Right ventricle myocardium inferior (tissue), 1 donor: ENCODE measurements at places on chromosomes 16 and 17.

- DNase-seq, result no peak
Measured at GRCh38 chr17:32019228-32019627, 12.0 kb downstream of the LRRC37B start.

- no peak for DNase-seq
Measured at GRCh38 chr17:4898351-4898750, 985 bp upstream of the C17orf107 start.

- no peak for DNase-seq
Measured at GRCh38 chr17:67833134-67833533, 7.8 kb downstream of the BPTF start.

- DNase-seq, result no peak
Measured at GRCh38 chr17:47643116-47643515, 6.6 kb upstream of the KPNB1 start.

GRCh38 chr17:45310380-45311324 is 6.2 kb downstream of the MAP3K14 start:
- no peak for DNase-seq

DNA sequence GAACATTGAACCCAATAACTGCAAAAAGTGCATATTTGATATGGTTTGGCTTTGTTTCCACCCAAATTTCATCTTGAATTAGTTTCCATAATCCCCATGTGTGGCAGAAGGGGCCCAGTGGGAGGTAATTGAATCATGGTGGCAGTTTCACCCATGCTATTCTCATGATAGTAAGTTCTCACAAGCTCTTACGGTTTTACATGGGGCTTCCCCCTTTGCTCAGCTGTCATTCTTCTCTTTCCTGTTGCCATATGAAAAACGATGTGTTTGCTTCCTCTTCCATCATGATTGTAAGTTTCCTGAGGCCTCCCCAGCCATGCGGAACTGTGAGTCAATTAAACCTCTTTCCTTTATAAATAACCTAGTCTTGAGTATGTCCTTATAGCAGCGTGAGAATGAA is 127.6 kb downstream of the CHD9NB start:
- DNase-seq, result no peak

DNA sequence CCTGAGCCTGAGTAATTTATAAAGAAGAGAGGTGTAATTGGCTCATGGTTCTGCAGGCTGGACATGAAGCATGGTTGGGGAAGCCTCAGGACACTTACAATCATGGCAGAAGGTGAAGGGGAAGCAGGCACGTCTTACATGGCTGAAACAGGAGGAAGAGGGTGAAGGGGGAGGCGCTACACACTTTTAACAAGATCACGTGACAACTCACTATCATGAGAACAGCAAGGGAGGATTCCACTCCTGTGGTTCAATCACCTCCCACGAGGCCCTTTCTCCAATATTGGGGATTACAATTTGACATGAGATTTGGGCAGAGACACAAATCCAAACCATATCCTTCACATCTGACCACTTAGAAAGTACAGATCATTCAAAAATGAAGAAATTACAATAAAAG is 110.6 kb upstream of the SHISA6 start:
- no peak for DNase-seq

GRCh38 chr17:51159604-51160003 is 6.2 kb downstream of the NME1 start:
- no peak for DNase-seq

DNA sequence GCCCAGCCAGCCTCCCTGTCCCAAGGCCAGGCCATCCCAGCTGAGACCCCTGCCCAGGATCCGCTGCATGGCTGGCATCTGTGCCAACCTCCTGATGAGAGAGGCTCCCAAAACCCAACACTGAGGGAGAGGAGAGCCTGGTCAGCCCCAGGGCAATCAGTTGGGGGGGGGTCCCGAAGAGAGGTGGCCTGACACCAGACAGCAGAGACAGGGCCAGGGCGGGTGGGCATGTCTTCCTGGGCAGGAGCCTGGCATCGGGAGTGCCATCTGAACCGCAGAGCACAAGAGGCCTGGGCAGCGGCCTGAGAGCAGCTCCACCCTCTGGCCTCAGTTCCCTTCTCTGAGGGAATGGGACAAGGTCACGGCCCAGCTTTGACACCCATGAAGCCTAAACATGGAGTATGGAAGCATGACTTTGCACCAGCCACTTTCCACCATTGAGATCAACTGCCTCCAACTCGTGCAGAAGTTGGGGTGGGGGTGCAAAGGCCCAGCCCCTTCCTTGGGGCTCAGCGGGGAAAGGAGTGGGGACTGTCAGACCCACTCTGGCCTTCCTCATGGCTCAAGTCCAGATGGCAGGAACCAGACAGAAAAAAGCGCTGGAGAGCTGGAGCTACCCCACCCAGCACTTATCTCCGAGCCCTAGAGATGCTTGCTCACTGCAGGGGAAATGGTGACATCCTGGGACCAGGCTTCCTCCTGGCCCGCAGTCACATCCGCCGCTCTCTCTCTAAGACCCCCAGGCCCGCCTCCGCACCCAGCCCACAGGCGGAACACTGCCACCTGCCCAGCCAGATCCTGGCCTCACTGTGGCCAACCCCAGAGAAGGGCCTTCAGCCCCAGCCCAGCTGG is 9.7 kb downstream of the RHBDF2 start:
- peak; percentile 79 for DNase-seq

- DNase-seq, result no peak
Measured at GRCh38 chr17:78672871-78673371, 95.7 kb upstream of the DNAH17 start.

DNA sequence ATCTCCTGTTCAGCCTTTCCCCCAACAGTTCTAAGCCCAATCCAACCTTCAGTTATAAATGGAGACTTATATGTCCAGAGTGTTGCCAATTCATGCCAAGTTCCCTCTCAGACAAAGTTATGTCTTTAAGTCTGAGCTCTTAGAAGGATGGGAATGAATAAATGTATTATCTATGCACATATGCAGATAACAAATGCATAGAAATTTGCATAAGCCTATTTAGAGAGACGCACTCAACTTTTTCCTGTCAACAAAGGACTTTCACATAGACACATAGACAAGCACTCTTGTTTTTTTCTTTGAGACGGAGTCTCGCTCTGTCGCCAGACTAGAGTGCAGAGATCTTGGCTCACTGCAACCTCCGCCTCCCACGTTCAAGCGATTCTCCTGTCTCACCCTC is 95.1 kb downstream of the SOX9 start:
- no peak for DNase-seq

GRCh38 chr16:54175552-54176375 is 110.8 kb downstream of the IRX3 start:
- DNase-seq, result no peak

- no peak for DNase-seq
Measured at GRCh38 chr17:80751946-80752581, 207.4 kb downstream of the RPTOR start.

DNA sequence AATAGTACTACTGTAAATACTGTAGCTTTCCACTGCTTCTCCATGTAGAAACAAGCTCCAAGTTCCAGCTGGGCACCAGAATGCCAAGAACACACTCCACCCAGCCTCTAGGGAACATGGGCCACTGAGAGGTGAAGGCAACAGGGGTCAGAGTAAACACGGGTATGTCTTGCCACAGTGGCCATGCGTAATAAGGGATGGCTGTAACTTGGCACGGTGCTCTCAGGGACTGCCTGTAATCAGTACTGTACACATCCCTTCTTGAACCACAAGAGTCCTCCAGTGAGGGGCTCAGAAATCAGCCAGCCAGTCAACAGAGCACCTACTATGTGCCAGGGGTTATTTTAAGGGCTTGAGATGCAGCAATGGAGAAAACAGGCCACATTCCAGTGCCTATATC is 10.8 kb downstream of the LRRC59 start:
- DNase-seq, result no peak

DNA sequence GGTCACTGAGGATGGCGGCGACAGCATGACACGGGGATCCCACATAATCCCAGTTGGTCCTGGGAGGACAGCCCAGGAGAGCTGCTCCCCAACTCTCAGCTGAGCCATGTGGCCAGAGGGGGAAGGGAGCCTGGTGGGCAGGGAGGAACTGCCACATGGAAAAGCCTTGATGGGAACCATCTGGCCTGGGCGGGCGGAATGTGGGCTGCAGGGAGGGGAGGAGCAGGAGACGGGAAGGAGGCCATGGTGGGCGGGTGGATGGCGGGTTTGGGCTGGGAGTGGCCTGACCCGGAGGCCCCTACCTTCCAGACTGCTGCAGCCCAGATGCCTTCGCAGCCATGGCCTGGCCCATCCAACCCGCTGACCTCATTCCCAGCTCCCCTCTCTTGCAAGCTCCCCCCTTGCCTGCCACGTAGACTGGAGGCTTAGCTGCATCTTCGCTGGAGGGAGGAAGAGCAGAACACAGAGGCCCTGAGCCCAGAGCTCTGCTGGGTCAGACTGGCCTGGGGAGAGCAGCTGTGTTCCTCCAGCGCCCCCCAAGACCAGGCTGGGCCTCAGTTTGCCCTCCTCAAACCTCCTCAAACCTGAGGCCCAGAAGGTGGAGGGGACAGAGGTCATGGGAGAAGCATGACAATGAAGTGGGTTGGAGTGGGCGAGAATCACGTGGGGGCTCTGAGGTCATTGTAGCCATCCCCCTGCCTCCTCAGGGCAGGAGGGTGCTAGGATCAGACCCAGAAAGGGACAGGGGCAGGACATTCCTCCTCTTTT is 8.2 kb upstream of the COL1A1 start:
- peak; percentile 93 for DNase-seq

GRCh38 chr16:49510654-49511305 is 137.2 kb downstream of the C16orf78 start:
- no peak for DNase-seq

DNA sequence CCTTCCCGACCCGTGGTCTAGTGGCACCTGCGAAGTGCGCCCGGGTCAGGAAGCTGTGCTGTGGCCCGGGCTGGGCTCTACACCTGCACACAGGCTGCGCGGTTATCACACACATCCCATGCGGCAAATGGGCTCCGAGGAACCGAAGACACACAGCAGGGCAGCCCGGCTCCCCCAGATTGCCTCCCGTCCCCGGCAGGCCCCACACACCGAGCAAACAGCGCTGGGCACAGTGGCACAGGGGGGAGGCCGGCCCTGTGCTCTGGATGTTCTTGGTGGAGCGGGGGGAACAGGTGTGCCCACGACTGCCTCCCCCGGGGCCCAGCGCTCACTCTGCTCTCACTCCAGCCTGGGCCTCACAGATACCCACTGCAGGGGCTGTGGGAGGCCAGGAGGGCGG is 28.9 kb upstream of the PABPN1L start:
- no peak for DNase-seq

- no peak for DNase-seq
Measured at GRCh38 chr16:11533588-11533987, 53.1 kb downstream of the LITAF start.

DNA sequence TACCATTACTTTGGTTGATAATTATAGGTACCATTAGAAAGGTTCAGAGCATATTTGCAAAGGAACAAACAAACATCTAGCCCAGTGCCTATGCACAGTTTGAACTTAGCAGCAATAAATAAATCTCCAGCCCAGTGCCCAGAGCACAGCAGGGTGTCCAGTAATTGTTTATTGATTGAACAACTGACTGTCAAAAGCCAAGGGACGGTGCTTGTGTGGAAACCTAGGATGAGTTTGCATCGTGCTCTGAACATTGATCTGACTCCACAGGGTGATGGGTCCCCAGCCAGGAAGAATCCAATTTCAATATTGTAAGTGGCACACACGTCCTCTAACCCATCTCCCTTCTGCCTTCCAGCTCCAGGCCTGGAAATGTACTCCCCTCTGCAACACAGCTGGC is 625.5 kb upstream of the C16orf82 start:
- DNase-seq, result no peak

DNA sequence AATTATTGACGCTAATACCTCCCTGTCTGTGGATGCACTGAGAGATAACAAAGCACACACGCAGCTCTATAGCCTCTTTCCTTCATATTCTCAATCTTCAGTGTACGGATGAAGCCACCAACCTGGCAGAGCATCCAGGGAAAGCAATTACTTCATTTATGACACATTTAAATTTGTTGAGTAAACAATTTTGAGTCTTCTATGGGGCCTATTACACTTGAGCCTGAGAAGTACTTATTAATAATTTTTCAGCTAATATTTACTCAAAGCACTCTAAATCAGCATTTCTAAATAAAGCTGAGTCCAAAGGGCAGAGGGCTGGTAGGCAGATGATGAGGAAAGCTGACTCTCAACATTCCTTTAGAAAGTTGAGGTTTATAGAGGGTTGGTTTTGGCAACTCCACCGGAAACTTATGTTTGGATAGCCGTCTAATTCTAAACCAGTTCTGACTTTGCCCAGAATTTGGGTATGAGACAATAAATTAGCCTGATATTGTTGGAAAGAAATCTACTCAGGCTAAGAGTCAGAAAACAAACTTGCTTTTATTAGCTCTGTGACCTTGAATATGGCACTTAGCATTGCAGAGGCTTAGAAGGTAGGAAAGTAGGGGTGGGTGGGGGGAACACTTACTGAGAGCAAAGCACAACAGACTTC is 643.5 kb downstream of the CDH11 start:
- no peak for DNase-seq

- no peak for DNase-seq
Measured at GRCh38 chr16:22397464-22397863, 23.0 kb upstream of the CDR2 start.

DNA sequence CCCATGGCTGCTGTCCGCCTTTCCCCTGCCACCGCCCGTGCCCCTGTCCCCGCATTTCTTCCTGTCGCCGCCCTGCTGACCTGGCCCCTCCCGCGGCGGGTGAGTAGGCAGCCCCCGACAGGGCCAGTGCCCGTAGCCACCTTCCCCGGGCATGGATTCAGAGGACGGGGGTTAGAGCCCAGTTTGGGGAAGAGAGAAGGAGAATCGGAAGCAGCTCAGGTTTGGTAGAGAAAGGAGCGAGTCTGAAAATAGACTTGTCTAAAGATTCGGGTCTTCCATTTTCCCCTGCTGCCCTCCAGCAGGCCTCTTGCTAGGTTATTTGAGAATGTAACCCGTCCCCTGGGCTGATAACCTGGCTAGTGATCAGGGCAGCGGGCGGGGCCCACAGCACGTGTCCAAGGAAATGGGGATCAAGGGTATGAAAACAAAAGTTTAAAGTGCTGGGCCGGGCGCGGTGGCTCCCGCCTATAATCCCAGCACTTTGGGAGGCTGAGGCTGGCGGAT is 7.9 kb upstream of the CLDN9 start:
- no peak for DNase-seq

DNA sequence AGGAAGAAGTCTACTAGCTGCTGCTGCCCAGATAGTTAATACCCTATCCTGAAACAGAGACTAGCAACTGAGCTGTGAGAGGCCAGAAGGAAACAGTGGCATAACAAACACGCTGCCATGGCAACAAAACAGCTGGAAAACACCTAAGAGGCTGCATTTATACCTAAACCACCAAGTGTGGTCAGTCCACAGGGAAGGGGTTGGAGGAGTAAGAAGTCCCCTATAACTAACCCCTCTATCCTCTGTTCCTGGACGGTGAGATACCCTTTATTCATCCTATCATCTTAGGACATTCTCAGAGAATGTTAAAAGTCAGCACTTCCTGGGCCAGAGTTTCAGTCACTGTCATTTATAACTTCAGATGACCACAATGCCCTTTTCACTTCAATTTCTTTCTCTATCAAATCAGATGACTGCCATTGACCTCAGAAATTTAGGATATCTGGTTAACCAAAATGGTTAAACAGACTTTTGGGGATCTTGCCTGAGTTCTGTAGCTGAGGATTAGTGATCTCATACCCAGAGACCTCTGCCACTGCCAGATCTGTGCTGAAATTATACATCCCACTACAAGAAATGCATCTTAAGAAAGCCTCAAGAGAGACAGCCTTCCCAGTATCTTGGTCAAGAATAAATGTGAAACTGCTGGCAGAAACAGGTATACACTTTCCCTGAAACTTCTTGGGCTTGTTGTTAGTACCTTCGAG is 36.2 kb downstream of the STH start:
- no peak for DNase-seq
